ENCODE measurements at places on chromosomes 6 and 20. TPM values are rescaled to one million over a fixed set of nuclear protein-coding genes. Genes with fewer than 3 reads are reported as not detected.

The KHDRBS2 gene
- not detected for total RNA-seq

The GSTA2 gene
- not detected for total RNA-seq

The RAE1 gene
- 40.6 TPM for total RNA-seq

DNA sequence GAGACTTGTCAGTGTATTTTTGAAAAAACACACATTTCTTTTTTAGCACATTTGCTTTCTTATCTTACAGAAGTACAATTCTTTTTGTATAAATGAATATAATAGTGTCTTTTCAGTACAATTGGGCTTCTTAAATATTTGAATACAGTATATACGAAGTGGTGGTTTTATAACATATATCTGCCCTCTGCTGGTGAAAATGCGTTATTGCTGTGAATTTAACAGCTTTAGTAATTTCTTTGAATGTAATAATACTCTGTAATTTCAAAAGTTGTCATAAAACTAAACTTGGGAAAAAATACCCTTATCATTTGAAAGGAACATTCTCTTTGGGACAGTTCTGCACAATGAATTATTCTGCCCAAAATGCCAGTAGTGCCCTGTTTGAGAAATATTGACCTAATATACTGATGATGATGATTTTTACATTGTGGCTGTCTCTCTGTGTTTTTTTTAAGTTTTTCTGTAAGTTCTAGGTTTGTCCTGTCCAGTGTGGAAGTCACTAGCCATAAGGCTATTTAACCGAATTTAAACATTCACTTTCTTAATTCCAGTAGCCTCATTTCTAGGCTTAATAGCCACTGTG, 19.0 kb downstream of the SMAP1 start:
- no peak overlapping the region for H3K4me3 ChIP-seq
- H3K36me3 ChIP-seq, result no peaks in the 10 kb centered on the region
- H3K4me1 ChIP-seq, result peaks cover 45% of the 10 kb centered on the region
- DNase-seq, result no peak
- no peaks in the 10 kb centered on the region for H3K27me3 ChIP-seq
- H3K27ac ChIP-seq, result peak overlapping the region; percentile 89

- no peak overlapping the region for H3K27ac ChIP-seq
- H3K27me3 ChIP-seq, result no peaks in the 10 kb centered on the region
- peaks cover 4% of the 10 kb centered on the region for H3K36me3 ChIP-seq
Measured at GRCh38 chr6:142218446-142218845, 71.4 kb downstream of the VTA1 start.

- no peak overlapping the region for H3K4me3 ChIP-seq
- H3K36me3 ChIP-seq, result no peaks in the 10 kb centered on the region
- H3K4me1 ChIP-seq, result peaks cover 5% of the 10 kb centered on the region
- DNase-seq, result no peak
Measured at GRCh38 chr6:6915219-6915618, 192.5 kb upstream of the RREB1 start.

GRCh38 chr20:46062621-46063020, 27.1 kb downstream of the NCOA5 start:
- DNase-seq, result no peak
- peaks cover 51% of the 10 kb centered on the region for H3K4me1 ChIP-seq
- peaks cover 24% of the 10 kb centered on the region for H3K36me3 ChIP-seq
- H3K27ac ChIP-seq, result no peak overlapping the region

GRCh38 chr6:20584100-20584731, 50.0 kb downstream of the CDKAL1 start:
- peaks cover 10% of the 10 kb centered on the region for H3K4me1 ChIP-seq
- peaks cover 12% of the 10 kb centered on the region for H3K36me3 ChIP-seq
- H3K27me3 ChIP-seq, result no peaks in the 10 kb centered on the region
- no peak overlapping the region for H3K27ac ChIP-seq
- DNase-seq, result no peak
- no peak overlapping the region for H3K4me3 ChIP-seq

Measured in T-helper 17 cell (primary cell).